ENCODE measurements at places on chromosomes 16 and 17.

DNA sequence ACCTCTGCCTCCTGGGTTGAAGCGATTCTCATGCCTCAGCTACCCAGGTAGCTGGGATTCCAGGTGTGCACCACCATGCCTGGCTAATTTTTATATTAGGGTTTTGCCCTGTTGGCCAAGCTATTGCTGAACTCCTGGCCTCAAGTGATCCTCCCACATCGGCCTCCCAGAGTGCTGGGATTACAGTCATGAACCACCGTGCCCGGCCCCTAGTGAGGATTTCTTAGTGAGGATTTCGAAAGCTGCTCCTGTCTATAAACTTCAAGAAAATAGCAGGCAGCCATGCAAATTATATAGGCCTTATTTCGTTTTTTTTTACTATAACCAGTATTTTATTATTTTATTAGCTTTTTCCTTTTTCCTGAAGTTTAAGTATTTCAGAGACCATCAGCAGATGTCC lies 41.6 kb downstream of the EPN2 start:
- no peak for DNase-seq

DNA sequence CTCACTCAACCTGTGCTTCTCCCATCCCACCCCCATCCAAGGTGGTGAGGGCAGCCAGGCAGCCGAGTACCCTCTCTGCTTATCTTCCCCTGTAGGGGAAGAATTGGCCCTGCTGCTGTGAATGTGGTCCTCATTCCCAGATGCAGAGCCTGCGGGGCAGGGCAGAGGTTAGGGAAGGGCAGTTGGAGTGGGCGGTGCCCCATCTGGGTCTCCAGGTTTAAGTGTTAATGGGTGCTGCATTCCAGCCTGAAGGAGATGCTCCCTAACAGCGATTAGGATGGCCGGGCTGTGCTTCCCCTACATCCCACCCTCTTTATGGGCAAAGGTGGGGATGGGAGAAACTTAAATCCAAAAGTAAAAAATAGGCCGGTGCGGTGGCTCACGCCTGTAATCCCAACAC lies 12.1 kb downstream of the TMEM95 start:
- DNase-seq: no peak

- no peak for DNase-seq
Measured at GRCh38 chr16:84834403-84834772, 14.6 kb downstream of the CRISPLD2 start.

DNA sequence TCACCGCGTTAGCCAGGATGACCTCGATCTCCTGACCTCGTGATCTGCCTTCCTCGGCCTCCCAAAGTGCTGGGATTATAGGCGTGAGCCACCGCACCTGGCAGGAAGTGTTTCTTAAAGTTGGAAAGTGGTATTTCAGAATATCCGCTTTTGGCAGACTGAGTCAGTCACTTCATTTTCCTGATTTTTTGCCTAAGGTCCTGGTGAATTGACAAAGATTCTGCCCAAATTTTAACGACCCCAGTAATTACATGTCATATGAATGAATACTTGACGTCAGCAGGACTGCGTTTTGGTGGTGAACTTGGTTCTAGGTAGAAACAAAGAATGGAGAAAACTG lies 4.5 kb upstream of the BRCA1 start:
- no peak for DNase-seq

DNA sequence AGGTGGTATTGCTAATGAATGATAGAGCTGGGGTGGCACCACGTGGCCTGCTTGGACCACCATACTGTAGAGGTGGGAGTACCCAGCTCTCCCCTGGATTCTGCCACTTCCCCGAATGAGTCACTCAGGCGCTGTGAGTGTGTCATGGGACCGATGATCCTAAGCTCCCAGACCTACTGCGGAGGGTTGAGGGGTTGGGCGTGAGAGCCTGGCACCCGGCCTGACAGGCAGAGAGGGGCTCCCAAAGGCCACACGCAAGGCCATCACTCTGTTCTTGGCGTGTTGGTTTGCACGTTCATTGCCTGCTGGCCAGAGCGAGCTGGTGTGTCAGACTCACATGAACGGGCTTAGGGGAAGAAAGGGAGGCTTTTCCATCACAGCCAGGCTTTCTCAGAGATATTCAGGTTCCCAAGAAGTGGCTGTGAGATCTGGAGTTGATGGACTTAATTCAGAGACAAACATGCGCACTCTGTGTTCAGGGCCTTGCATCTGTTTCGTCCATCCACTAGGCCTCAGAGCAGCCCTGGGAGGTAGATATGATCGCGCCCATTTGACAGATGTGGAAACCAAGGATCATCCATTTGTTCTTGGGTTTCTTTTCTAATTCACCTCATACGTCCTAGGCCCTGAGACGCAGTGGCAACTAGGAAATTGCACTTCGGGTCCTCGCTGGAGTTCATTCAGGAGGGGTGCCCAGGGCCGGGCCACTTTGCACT lies 41.4 kb downstream of the CMIP start:
- DNase-seq: no peak

DNA sequence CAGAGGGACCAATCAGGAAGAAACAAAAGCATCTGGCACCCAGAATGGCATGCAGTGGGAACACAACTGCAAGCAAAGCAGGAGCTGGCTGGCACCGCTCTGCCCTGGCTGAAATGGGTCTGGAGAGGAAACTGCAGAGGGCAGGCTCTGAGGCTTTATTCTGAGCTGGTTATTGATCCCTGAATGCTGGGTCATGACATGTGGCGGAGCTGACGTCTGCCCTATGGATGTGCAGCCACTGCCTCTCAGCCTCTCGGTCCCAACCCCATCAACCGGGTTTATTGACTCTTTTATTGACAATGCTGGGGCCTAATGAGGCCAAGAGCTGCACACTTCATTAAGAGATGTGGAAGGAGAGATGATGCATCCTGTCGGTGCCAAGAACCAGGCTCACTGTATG lies 3.9 kb upstream of the SKAP1 start:
- DNase-seq: no peak

- DNase-seq: no peak
Measured at GRCh38 chr16:56886826-56887225, 21.8 kb downstream of the SLC12A3 start.

- no peak for DNase-seq
Measured at GRCh38 chr17:1073241-1073962, 76.5 kb downstream of the TIMM22 start.

DNA sequence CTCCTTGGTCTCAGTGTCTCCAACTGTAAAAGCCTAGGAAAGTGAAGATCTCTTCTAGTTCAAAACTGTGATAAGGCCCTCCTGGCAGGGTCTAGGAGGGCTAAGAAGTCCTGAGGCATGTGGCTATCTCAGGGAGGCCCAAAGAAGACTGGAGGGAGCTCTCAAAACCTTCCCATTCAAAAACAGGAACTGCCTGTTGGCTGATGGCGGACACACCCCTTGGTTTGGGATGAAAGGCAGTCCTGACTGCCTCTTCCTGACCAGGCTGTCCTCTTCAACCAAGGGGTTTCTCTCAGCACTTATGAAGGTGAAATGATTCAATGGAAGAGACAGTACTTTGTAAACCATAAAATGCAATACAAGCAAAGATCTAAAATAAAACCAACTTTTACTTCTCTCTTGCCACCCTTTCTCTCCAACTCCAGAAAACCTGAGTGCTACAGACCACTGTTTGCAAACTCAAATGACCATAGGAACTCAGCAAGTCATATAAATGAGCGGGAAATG lies 4.7 kb downstream of the ZNF764 start:
- no peak for DNase-seq

GRCh38 chr16:57004387-57005250 lies 15.3 kb downstream of the NLRC5 start:
- DNase-seq: no peak

DNA sequence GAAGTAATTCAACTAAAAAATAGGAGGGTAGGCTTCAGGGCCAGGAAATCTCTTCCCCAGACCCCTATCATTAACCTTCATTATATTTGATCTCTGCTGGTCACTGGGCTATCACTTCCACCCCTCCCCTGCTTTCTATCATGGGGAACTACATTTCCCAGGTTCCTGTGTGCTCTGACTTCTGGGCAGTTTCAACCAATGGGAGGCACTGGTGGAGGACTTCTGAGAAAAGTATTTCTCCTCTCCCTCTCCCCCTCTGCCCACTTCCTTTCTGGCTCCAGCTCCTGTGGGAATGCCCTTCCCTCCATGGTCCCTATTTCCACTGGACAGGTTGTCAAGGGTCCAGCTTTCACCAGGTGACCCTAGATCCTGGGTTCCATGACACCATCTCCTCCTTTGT lies 364.4 kb downstream of the C16orf95 start:
- no peak for DNase-seq

DNA sequence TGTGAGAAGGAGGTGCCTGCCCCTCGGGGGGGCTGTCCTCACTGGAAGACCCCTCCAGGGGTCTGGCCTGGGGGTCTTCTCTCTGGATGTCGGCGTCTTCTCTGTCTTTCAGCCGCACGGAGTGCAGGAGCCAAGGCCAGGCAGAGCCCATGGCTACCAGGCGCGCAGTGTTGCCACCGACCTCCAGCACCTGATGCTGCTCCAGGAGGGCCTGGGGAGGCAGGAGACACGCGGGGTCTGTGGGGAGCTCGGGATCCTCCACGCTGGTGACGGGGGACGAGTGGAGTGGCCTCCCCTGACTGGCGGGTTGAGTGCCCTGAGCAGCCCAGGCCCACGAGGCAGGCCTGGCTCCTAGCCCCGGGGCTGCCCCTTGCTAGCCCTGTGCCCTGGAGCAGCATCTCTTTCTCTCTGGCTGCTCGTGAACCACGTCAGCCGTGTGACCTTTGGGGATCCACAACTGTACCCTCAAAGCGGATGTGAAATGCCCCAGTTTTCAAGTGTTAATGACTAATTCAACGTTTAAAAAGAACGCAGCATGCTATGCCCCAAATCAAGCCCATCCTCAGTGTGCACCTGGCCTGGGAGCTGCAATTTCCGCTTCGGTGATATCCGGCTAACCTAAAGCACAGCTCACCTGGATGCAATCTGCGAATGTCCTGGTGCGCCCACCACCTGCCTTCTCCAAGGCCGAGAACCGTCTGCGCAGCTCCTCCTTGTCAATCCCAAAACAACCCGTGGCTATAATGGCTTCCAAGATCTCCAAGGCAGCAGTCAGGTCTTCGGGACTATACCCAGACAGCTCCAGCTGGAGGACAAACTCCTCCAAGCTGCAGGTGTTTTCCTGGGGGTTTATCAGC lies 62.9 kb downstream of the IL21R start:
- no peak for DNase-seq
